ENCODE measurements at places on chromosomes 11 and 22.

DNA sequence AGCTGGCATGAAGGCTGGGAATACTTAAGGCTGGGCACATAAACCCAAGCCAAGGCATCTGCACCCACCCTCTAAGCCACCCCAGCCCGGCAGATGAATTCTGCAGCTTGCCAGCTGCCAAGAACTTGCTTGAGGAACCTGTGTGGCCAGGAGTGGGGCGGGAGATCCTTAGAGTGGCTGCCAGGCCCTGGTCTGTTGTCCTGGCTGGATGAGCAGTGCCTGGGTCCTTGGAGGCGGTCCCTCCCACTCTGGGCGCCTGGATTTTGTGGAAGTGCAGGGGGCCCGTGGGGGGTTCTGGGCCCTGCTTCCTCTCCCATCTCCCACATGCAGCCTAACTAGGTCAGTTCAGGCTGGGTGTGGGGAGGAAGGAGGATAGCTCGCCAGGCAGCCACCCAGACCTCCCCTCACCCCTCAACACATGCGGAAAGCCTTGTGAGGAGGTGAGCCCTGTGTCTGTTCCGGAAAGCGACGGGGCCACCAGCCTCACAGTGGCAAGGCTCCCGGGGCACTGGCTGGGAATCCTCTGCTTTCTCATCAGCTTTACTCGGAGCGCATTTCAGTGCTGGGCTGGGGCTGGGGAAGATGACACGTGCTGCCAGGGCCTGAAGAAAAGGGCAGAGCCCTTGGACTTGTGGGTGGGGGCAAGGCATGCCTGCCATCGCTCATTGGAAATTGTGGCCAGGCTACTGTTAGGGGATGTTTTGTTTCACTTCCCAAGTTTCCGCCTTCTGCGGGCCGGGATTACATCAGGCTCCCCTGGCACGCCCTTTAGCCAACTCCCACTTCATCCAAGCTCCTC lies 8.4 kb downstream of the DAGLA start:
- no peak for DNase-seq

GRCh38 chr11:23778971-23779370 lies 717.9 kb upstream of the LUZP2 start:
- no peak for DNase-seq

DNA sequence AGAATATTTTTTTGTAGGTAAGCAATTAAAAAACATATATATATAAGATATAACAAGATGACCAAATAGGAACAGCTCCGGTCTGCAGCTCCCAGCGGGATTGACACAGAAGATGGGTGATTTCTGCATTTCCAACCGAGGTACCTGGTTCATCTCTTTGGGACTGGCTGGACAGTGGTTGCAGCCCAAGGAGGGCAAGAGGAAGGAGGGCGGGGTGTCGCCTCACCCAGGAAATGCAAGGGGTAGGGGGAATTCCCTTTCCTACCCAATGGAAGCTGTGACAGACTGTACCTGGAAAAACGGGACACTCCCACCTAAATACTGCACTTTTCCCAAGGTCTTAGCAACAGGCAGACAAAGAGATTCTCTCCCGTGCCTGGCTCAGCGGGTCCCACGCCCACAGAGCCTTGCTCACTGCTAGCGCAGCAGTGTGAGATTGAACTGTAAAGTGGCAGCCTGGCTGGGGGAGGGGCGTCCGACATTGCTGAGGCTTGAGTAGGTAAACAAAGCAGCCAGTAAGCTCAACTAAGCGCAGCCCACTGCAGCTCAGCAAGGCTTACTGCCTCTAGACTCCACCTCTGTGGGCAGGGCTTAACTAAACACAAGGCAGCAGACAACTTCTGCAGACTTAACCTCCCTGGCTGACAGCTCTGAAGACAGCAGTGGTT lies 163.8 kb downstream of the CWF19L2 start:
- no peak for DNase-seq

DNA sequence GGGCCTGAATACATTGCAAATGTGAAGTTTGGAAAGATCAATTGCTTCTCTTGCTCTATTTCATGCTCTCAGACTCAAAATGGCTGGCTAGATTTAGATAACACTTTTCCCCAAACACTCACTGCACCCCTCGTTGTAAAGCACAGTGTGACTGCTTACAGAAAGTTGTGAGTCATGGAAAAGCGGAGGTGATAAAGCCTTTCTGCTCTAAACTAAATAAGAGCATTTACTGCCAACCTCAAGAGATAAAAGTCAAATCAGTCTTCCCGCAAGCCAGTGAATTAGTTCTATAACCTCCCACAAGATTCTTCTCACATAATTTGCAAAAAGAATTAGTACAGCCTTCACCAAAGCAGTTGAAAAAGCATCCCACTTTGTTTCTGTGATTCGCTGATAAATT lies 168.7 kb downstream of the WT1 start:
- DNase-seq, result no peak

DNA sequence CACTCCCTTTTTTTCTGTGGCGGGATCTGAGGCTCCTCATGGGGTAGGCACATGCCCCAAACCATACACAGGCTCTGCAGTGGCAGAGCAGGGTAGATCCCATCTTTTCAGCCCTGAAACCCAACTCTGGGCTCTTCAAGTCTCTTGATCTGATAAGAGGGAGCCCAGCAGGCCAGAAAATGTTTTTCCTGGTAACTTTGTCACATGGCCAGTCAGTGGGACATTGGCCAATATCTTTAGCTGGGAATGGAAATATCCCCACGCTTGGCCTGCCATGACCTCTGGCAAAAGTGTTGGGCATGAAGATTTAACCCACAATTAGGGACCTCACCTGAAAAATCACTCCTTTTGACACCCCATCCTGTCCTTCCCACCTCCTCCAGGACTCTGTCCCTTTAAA lies 8.1 kb downstream of the INPP5J start:
- DNase-seq, result no peak

- no peak for DNase-seq
These were observed 477 bp downstream of the ZBTB16 start for GRCh38 chr11:114059984-114060391.

- DNase-seq, result no peak
These were observed 10.6 kb downstream of the MTFP1 start for GRCh38 chr22:30436196-30436595.

GRCh38 chr11:39374963-39375698 lies 2084.3 kb downstream of the LRRC4C start:
- peak; percentile 72 for DNase-seq

All from SK-N-MC (cell line).